Retina (tissue), 1 donor: ENCODE measurements at places on chromosomes 16 and 17.

GRCh38 chr16:48383877-48384519, 1.2 kb downstream of the SIAH1 start:
- peak; percentile 73 for DNase-seq

DNA sequence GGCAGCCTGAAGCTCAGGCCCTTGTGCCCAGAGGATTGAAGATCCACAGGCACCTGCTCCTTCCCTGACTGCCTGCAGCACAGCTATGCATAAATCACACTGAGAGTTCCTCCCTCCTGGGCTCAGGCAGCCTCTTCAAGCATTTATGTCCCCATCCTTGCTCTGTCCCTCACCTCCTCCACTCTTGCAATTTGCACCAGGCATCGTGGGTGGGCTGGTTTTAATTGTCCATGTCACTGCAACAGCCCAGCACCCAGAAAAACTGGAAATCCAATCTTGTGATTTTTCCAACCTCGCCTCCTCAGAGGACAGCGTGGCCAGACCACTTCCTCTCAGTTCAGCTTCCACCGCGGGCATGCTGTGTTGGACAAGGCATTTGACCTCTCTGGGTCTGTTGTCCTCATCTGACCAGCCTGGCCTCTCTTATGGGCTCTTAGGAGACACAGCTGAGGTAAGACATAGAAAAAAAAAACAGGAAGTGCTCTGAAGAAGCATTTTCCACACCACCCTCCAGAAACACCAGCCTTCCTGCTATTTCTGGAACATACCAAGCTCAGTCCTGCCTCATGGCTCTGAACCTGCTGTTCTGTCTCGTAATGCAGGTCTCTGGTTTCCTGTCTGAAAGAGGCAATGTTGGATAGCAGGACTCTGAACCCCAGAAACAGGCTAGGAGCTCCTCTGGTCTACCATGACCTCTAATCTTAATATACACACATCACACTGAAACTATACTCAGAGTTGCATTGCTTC, 8.3 kb downstream of the TMEM114 start:
- DNase-seq: no peak

DNA sequence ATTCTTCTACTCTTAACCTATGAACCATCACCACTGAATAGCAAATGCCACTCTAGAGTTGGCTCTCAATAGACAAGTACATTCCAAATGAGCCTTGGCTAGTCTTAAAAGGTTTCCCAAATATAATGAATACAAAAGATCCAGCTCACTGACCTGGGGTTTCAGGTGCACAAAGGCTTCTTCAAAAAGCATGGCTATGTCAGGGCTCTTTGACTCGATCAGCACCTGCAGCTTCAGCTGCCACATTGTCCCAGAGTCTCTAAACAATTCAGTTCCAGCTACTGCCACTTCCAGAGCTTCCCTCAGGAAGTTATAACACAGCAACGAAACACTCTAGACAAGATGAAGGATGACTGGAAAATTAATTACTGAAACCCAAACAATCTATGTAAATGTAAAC, 16.0 kb upstream of the COPRS start:
- no peak for DNase-seq

- DNase-seq: no peak
These were observed 1406.0 kb upstream of the CDH8 start for GRCh38 chr16:63442246-63442645.

DNA sequence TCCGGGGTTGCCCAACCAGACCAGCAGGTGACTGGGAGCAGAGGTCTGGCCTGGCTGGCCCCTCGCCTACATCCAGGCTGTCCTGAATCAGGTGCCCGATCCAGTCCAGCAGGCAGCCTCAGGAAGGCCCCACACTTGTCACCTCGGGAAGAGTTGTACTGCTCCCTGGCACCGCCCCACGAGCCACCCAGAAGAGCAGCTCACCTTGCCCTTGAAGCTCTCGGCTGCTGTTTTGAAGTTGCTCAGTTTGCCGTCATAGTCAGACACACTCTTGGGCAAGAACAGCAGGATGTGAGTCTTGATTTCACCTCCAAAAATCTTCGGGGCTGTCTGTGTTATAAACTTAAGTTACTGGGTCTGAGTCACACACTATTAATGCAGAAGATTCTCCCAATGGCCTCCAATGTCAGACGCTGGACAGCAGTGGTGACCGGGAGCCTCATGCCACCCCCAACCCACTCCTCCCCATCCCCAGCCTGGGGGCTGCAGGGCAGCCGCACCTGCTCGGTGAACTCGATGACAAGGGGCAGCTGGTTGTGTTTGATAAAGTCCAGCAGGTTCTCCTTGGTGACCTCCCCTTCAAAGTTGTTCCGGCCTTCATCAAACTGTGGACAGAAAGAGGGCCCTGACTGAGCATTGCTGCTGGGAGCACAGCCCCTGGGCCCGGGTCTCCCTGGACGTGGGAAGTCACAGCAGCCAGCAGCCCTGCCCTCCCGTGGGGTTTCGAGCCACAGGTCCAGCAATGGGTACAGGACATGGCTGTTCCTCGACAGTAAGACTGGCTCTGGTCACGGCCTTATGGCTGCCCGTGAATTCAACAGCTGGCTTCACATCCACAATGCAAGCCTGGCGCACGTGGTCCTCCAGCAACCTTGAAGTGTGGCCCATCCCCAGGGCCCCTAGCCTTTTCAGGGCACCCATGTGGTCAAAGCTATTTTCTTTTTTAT, 12.2 kb upstream of the PPP1R27 start:
- no peak for DNase-seq

GRCh38 chr17:50047488-50048126, 8.3 kb upstream of the ITGA3 start:
- DNase-seq: no peak

DNA sequence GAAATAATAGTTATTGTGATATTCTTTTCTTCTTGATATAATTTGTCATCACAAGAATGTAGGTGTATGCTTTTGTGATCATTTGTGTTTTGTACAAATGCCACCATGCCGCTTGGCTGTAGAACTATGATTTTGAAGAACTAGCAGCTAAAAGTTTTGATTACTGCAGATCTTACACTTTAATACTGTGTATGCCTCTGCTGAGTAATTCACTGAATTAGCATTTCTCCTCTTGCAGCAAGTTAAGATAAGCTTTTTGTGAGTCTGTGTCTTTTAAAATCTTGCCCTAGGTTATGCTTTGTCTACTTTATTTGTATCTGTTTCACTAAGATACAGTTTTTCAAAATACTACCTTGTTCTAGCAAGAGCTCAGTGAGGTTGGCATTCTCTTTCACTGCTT, 326.5 kb upstream of the TBX2 start:
- no peak for DNase-seq

- DNase-seq: peak; percentile 61
These were observed 107.0 kb downstream of the ANKRD11 start for GRCh38 chr16:89383095-89384003.

DNA sequence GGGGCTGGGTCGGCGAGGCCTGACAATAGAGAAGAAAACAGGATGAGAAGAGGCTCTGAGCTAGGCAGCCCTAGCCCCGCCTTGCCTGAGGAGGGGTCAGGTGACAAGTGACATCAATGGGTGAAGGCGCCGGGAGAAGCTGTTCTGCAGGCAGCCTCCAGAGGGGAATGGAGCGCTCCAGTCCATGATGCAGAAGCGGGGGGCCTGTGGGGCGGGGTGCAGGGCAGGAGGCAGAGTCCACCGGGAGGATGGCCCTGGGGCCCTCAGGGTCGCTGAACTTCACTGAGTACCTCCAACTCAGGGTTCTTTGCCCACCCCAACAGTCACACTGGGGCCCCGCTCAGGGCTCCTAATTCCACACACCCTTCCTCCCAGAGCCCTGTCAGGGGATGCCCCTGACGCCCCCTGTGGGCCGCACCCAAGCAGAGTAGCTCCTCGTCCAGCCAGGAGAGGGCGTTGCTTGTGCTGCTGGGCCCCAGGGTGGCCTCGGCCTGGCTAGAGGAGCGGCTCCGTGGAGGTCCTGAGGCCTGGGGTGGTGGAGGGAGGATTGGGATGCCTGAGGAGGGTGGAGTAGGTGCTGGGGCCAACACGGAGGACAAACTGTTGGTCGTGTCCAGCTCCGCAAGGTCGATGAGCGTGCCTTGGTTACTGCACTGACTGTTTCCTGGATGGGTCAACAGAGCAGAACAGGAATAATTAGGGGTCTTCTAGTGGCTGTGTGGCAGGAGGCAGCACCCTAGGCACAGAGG, 20.8 kb downstream of the GGA3 start:
- DNase-seq: peak; percentile 44

DNA sequence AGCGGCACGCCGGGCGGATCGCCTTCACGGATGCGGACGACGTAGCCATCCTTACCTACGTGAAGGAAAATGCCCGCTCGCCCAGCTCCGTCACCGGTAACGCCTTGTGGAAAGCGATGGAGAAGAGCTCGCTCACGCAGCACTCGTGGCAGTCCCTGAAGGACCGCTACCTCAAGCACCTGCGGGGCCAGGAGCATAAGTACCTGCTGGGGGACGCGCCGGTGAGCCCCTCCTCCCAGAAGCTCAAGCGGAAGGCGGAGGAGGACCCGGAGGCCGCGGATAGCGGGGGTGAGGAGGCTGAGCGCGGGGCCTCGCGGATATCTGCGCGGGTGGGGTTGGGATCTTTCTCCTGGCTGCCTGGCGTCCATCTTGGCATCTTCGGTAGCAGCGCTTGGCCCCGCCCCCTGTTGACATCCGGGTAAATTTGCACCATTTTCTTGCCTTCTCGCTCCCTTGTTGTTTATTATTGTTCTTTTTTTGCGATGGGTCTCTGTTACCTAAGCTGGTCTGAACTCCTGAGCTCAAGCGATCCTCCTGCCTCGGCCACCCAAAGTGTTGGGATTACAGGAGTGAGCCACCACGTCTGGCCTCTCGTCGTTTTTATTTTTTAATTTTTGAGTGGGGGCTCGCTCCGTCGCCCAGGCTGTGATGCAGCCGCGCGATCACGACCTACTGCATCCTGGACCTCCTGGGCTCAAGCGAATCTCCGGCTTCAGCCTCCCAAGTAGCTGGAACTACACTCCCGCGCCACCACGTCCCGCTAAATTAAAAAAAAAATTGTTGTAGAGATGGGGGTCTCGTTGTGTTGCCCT, 898 bp downstream of the TERF2IP start:
- DNase-seq: peak; percentile 96

DNA sequence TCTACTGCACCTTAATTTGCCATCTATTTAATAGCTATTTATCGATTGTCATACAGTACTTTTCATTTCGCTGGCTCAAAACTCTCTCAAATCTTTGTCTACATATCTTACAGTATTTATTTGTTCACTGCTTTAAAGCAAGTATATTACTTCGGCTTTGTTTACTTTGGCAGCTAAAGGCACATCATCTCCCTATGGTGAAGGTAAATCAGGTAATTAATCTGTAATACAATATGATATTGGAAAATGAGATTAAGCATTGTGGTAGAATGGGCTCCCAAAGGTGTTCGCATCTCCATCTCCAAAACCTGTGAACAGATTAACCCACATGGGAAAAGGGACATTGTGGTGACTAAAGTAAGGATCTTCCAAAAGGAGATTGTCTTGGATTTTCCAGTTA, 6.5 kb downstream of the TMEM170A start:
- DNase-seq: no peak

- DNase-seq: no peak
These were observed 5.7 kb upstream of the HOXB2 start for GRCh38 chr17:48550502-48551213.

DNA sequence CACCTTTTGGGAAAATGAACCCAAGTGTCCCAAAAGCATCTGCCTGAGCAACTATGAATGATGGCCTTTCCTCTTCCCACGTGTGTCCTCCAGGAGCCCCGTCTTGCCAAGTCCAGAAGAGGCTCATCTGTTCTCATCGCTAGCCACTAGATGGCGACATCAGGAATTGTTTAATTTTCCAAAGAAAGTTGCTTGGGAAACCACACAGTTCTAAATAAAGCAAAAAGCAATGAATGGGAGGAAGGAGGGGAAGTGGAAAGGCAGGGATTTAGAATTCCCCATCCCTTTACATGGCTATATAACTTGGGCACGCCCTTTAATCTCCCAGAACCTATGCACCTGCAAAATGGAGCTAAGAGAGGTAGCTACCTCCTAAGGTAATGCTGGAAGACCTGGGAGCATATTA, 9.0 kb upstream of the CDH5 start:
- peak; percentile 58 for DNase-seq

DNA sequence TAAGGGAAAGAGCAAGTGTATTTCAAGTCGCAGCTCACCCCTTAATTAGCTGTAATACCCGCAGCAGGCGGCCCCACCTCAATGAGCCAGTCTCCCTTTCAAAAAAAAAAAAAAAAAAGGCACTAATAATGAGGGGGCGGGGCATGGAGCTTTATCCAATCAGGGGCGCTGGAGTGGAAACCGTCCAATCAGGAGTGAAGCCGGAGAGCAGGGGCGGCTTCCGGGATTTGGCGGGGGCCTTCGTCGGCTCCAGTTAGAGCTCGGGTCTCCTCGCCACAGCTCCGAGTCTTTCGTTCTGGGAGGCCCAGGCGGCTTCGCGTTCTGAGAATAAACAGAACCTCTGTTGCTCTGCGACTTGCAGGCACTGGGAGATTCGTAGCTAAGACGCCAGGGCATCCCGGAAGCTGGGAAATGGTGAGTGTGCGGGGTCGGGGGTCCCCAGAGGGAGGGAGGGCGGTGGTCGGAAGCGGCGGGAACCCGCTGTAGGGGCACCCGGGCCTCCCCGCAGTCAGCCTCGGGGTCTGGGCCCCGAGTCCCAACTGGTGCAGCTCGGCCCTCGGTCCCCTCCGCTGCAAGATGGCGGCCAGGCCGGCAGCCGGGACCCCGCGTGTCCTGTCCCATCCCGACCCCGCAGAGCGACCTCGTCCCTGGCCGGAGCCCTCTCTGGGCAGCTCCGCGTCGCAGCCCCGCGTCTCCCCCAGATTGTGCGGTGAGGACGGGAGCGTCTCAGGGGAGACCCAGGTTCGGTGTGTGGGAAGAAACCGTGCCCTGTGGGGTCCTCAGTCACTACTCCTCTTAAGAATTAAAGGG, at the start of gene ZNF267:
ZNF267 (plus strand) TSS at position 252 of the 810 bp plus-strand sequence; CDS start at position 412, 160 bp downstream.
- peak; percentile 94 for DNase-seq
